Stimulated activated CD8-positive, alpha-beta memory T cell treated with anti-CD3 and anti-CD28 coated beads, Interleukin-15, amount 100 ng/mL, for 4 hours (primary cell): ENCODE measurements at places on chromosomes 2 and 18.

GRCh38 chr2:86673986-86674670 lies 46.0 kb upstream of the RMND5A start:
- no peak for DNase-seq

DNA sequence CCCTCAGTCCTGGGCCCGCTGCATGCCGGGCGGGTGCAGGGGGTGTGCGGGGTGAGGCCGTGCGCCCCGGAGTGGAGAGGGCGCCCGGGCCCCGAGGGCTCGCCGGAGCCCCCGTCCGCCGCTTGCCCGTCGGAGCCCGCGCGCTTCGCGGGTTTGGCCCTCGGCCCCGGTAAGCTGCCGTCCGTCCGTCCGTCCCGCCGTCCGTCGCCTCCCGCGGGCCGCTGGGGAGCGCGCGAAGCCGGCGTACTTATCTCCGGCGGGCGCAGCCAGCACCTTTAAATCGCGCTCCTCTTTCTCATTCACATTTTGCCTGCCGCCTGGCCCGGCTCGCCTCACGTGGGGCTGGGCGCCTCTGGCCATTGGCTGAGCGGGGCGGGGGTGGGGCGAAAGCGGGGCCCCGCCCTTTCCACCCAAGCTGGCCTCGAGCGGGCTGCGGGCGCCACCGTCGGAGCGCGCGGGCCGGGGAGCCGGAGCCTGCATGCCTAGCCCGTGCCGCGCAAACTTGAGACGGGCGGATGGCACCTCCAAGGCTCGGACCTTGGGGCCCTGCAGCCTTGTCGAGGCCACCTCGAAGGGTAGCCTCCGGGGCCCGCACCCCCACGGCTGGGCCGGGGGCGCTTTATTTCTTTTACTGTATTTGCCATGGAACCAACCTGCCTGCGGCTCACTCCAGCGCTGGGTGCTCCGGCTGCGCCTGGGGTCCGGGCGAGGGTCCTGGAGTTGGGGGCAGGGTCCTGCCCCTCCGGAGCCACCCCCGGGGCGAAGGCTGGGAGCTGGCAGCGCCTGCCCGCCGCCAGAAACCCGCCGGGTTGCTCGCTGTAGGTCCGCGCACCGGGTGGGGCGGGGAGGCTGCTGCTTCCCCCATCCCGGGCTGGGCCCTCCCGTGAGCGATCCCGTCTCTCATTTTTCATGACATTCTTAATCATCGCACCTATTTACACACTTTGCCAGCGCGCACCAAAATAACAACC lies at the start of gene GBX2:
TSS of gene GBX2 (minus strand) at position 277 of the 971 bp plus-strand sequence. CDS start 415 bp downstream, outside the sequence.
- no peak for DNase-seq

DNA sequence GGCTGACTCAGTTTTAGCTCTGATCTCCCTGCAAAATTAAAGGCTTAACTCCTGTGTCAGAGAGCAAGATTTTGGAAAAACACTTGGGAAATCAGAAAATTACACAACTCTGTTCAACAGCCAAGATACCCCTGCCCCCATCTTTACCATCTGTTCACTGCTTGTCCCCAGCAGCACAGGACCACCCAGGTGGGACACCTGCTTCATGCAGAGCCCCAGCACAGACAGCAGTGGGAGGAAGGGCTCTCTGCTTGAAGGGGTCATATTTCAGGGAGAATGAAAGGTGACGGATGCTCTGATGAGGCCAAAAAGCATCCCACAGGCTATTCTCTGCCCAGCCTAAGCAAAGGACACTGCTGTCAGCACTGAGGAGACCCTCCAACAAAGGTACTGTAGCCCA lies 584.6 kb upstream of the KLHL29 start:
- no peak for DNase-seq

DNA sequence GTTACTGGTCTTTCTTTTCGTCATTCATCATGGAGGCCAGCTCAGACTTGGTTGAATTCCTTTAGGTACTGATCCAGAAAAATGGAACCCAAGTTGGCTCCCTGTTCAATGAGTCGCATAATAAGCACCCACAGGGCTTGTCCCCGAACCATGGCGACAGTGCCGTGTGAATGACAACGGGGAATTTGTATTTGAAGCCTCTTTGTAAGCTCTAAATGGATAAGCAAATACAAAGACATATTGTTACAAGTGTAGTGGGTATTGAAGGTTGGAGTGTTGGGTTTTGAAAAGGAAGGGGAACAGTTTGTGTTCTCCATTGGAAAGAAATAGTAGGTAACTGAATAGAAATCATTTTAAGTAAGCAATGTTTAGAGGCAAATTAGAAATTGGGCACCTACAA lies 288.9 kb downstream of the SLC4A3 start:
- DNase-seq: no peak

GRCh38 chr18:8603663-8604520 lies 5.3 kb upstream of the RAB12 start:
- DNase-seq: no peak

DNA sequence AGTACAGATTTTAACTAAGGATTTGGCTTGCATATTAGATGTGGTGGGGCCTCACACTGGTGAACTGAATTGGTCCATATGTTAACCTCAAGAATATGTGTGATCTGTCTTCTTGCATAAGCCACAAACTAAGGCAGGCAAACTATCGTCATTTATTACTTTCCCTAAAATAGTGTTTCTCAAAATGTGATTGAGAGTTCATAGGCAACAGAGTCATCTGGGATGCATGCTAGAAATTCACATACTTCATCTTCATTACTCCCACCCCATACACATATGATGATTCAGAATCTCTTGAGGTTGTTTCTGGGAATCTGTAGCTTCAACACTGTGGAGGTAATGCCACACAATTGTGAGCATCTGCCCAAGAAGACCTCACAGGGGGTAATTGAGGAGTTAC lies 822.8 kb upstream of the CDH2 start:
- DNase-seq: no peak

DNA sequence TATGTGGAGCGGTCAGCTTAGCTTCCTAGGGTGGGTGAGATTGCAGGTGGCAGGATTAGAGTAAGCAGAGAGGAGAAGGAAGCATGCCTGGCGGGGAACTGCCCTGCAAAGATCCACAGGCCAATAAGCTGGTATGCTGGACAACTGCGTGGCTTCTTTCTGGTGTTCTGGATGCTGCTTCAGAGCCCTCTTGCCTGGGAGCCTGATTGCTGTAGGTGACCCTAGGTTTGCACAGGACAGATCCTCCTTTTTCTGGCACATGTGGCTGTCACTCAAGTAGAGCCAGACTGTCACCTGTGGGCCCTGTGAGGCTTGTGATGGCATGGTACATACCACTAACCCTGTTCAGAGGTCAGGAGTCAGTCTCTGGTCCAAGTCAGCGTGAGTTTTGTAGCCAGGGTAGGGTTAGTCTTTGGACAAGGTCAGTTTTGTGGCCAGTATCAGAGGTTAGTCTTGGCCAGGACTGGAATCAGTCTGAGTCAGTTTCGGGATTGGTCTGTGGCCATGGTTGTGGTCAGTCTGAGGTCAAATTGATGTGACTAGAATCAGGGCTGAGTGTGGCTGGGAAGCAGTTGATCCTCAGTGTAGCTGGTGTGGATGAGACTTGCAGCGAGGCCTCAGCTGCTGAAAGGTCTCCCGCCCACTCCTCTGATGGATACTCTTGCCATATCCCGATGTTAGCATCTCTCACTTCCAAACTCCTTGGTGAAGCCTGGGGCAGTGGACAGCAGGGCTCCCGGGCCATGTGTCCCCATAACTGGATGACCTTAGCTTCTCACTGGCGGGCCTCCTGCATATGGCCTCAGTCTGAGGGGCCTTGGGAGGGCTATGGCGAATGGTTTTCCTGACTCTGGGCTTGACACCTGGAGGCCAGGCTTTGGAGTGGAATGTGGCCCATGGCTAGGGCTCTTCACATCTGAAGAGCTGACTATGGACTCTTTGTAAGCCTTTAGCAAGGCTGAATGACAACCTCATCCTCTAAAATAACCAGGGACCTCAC lies 260.5 kb downstream of the DYSF start:
- DNase-seq: no peak

- no peak for DNase-seq
Observed at GRCh38 chr2:10038123-10038522, 5.2 kb upstream of the KLF11 start.

DNA sequence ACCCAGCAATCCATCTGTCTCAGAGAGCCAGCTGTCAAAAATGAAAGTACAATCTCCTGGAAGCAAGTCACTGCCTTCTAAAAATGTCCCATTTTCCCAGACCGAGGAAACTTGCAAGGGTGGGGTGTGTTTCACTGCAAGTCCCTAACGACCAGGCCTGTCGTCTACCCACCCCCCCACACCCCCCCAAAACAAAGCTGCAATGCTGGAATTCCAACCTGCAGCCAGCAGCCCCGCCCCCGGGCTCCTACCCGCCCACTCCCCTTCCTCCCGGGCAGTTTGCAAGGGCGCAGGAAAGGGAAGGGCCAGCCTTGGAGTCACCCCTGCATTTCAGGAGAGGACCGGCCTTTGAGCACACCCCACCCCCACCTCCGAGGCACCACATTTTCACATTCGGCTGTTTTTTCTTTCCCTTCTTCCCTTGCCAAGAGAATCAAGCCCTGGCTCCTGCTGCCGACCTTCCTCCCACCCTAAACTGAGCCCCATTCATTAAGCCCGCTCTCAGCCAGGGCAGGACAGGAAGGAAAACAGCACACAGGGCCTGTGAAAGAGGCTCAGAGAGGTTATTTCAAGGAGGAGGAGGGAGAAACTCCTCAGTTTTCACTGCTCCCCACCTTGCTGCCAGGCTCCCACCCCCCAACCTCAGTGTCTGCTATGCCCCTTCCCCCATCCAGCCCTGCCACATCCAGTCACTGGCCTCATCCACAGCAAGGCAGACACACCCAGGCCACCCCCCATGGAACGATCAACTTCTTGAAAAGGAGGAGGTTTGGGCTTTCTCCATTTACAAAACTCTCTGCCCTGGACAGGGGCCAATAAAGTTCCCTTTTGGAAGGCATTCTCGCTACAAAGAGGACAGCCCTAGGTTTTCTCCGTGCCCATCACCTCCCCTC lies 11.3 kb downstream of the SMAD7 start:
- no peak for DNase-seq

DNA sequence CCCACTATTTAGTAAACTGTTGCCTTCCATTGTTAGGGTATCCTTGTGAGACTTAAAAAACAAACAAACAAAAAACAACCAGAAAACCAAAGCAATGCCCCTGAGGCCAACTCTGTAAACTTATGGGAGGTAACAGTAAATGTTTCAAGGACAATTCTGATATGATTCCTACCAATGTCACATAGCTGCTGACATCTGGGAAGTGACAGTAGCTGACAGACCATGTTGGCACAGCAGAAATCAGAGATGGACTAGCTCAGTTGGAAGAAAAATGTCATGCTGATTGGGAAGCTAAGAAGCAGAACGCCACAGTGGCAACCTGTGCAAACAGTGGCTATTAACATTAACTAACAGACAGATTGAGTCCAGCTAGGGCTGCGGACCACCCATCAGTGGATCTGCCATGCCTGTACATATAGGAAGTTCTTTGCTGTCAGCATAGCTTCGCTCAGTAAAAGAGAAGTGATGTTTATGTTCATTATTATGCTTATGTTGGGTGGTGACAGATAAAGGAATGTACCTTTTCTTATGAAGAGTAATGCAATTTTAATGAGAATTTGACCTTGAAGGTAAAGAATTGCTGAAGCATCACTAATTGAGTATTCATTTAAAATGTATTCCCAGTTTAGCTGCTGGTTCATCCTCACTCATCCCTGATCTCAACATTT lies 180.6 kb downstream of the PARD3B start:
- DNase-seq: no peak

- no peak for DNase-seq
Observed at GRCh38 chr18:53253789-53254188, 913.8 kb downstream of the DCC start.

- no peak for DNase-seq
Observed at GRCh38 chr2:59684116-59684770, 869.2 kb downstream of the BCL11A start.
